ENCODE measurements at places on chromosomes 1 and 21. TPM values are rescaled to one million over a fixed set of nuclear protein-coding genes. Genes with fewer than 3 reads are reported as not detected.

Gene KCNK1
- polyA plus RNA-seq, result 2.7 TPM

Gene GPR37L1
- polyA plus RNA-seq, result 0.01 TPM

Gene GSTM1
- polyA plus RNA-seq, result 94.6 TPM

Gene CD1E
- 0.05 TPM for polyA plus RNA-seq

Gene COL9A2
- polyA plus RNA-seq, result 1.0 TPM

Gene PARP1
- polyA plus RNA-seq, result 31.3 TPM

Gene SMPDL3B
- 1.0 TPM for polyA plus RNA-seq

Gene LEFTY2
- polyA plus RNA-seq, result 2.2 TPM

Gene GPX7
- 10.6 TPM for polyA plus RNA-seq

Gene GPA33
- polyA plus RNA-seq, result 0.21 TPM

Gene THEM5
- not detected for polyA plus RNA-seq

Gene PSRC1
- 0.98 TPM for polyA plus RNA-seq
